ENCODE measurements at places on chromosomes 7 and 10. TPM values are rescaled to one million over a fixed set of nuclear protein-coding genes. Genes with fewer than 3 reads are reported as not detected.

GRCh38 chr10:117830787-117831212 lies 215.9 kb downstream of the RAB11FIP2 start:
- no peak overlapping the region for H3K4me3 ChIP-seq
- H3K27me3 ChIP-seq, result no peaks in the 10 kb centered on the region
- H3K4me1 ChIP-seq, result peaks cover 5% of the 10 kb centered on the region
- no peak overlapping the region for H3K27ac ChIP-seq
- no peaks in the 10 kb centered on the region for H3K36me3 ChIP-seq
- peak; percentile 50 for DNase-seq

GRCh38 chr7:155458111-155458877 lies at the start of gene EN2:
EN2 (plus strand) TSS chr7:155458129; CDS start chr7:155458378, 249 bp downstream.
- H3K4me3 ChIP-seq, result no peak within 1 kb of the TSS
- no peak for DNase-seq
- peaks cover 5% of the 10 kb centered on the region for H3K4me1 ChIP-seq
- H3K27ac ChIP-seq, result no peak within 1 kb of the TSS

- H3K36me3 ChIP-seq, result no peaks in the 10 kb centered on the region
- H3K27ac ChIP-seq, result no peak overlapping the region
- H3K27me3 ChIP-seq, result peaks cover 25% of the 10 kb centered on the region
These were observed 537 bp downstream of the SH3PXD2A start for GRCh38 chr10:103854686-103855391.

- H3K27me3 ChIP-seq, result no peaks in the 10 kb centered on the region
- 0 out of 2 replicates have a peak, but pooled peaks cover 2% of the 10 kb centered on the region for H3K4me1 ChIP-seq
- no peaks in the 10 kb centered on the region for H3K36me3 ChIP-seq
- no peak overlapping the region for H3K27ac ChIP-seq
- no peak for DNase-seq
These were observed 116.2 kb upstream of the MKX start for GRCh38 chr10:27861781-27862180.

SYT15 gene
- 1.5 TPM for total RNA-seq
